NCI-H748 treated with DMSO at 0.1 percent for 48 hours (cell line): ENCODE measurements at places on chromosomes 2 and 18.

- DNase-seq = peak; percentile 18
Measured at GRCh38 chr2:120605231-120605935, 130.3 kb upstream of the GLI2 start.

GRCh38 chr2:16708173-16708572, 42.5 kb upstream of the CYRIA start:
- no peak for DNase-seq

- DNase-seq = no peak
Measured at GRCh38 chr2:134327367-134327766, 73.5 kb downstream of the MGAT5 start.

DNA sequence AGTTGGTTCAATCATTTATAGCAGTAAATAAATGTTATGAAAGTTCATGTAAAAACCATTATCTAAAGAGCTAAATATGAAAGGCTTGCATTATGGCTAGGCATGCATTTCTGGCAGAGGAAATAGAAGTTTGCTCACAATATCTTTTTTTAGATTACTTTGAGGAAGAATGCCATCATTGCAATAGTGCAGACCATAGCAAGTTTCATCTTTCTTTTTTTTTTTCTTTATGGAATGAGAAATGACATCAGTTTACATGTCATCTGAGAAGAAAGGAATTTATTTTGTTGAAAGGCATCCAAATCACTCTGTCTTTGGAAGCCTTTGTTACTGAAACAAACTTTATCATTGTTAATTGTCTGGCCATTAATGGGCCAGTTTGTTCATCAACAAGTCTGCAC, 74.5 kb upstream of the NCKAP5 start:
- no peak for DNase-seq

GRCh38 chr2:159002462-159003111, 34.1 kb downstream of the TANC1 start:
- DNase-seq = no peak

GRCh38 chr2:43701111-43701510, 24.9 kb upstream of the C1GALT1C1L start:
- DNase-seq = no peak

- no peak for DNase-seq
Measured at GRCh38 chr2:150466741-150467620, 20.5 kb downstream of the RND3 start.

DNA sequence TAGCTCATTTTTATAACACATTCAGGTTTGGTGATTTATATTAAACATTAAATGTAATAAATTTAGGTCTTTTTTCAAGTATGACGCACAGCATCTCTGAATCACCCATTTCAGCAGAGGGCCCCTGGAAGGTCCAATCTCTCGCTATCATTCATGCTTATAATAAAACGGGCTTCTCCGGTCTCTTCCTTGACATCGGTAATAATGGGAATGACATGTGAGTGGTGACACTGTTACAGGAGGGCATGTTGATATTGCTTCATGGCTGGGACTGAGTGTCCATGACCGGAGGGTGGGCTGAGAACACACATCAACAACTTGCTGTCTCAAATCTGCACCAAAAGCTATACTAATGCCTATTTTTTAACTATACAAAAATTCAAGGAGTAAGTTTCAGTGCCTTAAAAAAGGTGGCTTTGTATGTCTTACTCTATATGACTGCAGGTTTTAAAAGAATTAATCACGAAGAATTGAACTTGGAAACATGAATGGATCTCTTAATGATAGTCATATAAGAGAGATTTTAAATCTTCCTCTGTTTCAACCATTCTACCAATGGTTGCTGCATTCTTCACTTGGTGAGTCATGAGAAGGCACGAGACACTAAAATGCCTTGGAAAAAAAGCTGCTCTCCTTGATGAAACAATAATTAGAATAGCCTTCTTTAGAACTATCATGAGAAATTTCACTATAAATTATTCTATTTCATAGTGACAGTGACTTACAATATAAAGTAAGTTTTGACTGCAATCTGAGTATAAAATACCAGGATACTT, 101.9 kb upstream of the NRP2 start:
- no peak for DNase-seq

DNA sequence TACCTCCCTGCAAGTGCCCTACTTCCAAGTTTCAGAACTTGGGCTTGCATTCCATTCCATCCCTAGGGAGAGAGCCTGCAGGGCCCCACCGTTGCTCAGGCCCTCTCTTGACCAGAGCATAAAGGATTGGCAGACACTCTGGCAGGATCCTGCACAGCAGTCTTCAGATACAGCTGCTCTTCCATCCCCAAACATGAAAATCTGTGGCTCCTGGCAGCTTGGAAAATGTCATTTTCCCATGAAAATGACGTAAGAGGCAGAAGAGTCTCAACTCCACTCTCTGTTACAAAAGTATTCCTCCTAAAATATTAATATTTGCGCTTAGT, 162.6 kb downstream of the GFPT1 start:
- DNase-seq = no peak

GRCh38 chr2:226508683-226509082, 290.9 kb downstream of the IRS1 start:
- DNase-seq = no peak

- no peak for DNase-seq
Measured at GRCh38 chr2:48316753-48317750, 212.9 kb upstream of the STON1 start.

- no peak for DNase-seq
Measured at GRCh38 chr2:239324456-239324855, 76.4 kb downstream of the HDAC4 start.

GRCh38 chr2:136381245-136381644, 263.3 kb upstream of the CXCR4 start:
- DNase-seq = no peak

DNA sequence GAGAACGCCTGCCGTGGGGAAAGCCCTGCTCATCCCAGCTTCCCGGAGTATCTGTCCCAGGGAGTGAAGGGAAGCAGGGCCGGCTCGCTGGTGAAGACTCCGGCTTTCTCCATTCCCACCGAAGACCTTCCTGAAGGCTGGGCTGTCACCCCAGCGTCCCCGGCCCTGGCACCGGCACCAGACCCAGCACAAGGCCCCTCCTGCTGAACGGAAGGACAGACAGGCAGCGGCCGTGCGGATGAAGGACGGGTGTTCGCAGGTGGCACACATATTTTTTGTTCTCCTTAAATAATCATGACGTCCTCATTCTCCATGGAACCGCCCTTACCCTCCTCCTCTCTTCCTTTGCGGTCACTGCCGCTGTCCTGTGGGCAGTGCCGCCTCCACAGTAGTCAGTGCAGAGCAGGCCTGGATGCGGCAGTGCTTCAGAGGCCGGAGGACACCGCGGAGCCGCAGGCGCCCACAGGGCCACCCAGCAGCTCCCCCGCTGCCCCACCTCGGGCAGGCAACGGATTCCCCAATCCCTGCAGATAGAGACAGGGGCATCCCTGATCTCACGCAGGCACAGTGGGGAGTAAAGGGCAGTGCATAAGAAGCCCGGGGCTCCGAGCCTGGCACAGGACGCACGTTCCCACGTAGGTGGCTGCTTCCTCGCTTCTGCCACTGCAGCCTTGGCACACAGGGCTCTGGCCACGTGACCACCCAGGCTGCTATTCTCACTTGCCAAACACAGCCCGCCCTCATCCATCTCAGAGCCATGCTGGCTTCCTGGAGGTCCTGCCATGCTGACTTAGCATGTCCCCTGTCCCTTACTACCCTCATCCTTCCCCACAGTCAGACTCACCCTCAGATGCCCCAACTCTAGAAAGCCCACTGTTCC, 229.7 kb downstream of the EIPR1 start:
- no peak for DNase-seq

- no peak for DNase-seq
Measured at GRCh38 chr2:113979191-113980128, 89.6 kb downstream of the ACTR3 start.

GRCh38 chr2:98084869-98085238, 2.1 kb upstream of the VWA3B start:
- DNase-seq = no peak

- DNase-seq = no peak
Measured at GRCh38 chr2:198188982-198189381, 384.6 kb downstream of the PLCL1 start.

DNA sequence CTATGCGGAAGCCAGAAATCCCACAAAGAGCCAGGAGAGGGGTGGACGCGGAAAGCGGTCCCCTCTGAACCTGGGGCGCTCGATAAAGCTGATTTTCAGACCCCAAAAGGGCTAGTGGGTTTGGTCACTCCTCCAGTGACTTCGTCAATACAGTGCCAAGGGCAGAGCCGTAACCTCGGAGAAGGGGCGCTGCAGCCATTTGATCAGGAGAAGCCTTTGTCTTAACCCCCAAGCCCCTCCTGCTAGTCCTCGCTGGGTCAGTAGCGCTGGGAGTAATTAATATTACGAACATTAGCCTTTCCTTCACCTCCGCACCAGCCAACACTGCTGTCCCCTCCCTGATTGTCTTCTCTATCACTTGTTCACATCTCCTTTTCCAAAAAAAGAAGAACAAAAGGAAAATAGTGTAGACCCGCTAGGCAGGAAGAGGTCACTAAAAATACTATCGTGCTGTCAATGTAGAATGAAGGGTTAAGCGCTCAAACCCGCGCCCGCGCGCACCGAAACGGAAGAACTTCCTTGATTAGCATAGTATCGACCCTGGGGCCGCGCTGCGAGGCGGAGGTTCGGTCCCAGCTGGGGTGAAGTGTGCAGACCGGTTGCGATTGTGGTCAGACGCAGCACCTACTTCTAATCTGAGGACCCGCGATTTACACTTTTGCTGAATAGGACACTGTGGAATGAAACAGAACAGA, 63.2 kb upstream of the MAPRE2 start:
- DNase-seq = peak; percentile 59

GRCh38 chr18:38525039-38525438, 959.4 kb upstream of the CELF4 start:
- DNase-seq = no peak

- peak; percentile 10 for DNase-seq
Measured at GRCh38 chr2:62794791-62795190, 89.3 kb downstream of the EHBP1 start.

DNA sequence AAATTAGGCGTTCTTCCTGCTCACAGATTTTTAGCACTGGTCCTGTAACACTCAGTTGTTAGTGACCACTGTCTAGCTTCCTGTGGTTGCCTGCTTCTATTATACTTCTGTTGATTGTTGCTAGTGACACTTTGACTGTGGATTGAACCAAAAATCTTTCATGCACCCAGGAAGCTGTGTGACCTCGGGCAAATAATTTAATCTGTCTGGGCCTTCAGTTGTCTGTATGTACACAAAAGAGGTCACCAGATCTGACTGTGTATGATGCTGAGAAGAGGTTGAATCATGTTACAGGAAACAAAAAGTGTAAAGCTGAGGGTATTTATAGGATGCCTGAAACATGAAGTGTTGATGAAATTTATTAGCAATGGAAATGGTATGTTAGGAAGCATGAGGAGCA, 12.7 kb downstream of the ICOS start:
- DNase-seq = no peak

- DNase-seq = no peak
Measured at GRCh38 chr2:144552821-144553220, 32.9 kb upstream of the ZEB2 start.

DNA sequence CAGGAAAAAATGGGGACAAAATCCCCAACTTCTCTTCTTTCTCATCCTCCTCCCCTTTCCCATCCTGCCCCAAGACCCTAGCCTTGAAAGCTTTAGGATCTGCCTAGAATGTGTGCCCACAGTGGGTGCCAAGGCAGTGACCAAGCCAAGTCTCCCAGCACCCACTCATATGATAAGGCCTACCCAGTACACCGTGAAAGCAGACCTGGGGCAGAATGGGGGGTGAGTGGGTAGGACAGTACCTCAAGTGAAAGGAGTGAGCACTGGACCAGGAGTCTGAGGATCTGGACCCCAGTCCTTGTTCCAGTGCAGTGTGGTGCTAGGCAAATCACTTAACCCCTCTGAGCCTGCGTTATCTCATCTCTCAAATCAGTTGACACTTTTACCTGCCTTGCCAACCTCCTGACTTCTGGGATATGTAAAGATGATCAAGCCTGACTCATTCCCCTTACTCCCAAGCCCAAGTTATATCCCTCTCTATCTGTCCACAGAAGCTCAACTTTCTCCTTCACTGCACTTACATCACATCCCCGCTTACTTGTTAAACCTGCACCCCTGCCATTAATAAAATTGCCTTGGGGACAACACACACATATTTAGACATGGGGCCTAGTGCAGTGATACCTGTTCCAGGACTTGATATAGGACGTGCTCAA, 109.7 kb downstream of the ATL2 start:
- DNase-seq = no peak

DNA sequence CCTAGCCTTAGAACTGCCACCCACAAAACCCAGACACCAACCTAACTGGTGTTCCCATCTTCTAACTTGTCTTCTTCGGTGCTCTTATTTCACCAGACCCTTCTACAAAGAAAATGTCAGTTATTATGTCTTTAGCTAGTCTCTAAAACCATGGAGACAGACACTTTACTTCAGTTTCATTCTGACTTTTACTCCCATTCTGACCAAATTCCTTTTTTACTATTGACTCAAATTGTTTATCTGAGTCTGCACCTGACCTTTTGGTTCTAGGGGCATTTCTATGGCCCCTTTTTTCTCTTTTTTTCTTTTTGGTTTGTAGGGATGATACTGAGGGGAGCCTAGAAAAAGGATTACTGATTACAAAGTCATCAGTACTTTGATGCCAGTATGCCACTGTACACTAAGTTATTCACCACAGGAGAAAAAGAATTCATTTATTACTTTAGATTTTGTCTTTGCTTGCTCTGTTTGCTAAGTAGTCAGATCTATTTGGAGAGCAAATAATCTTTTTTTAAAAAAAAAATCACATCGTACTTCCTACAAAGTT, 6.8 kb upstream of the SLC1A4 start:
- no peak for DNase-seq

DNA sequence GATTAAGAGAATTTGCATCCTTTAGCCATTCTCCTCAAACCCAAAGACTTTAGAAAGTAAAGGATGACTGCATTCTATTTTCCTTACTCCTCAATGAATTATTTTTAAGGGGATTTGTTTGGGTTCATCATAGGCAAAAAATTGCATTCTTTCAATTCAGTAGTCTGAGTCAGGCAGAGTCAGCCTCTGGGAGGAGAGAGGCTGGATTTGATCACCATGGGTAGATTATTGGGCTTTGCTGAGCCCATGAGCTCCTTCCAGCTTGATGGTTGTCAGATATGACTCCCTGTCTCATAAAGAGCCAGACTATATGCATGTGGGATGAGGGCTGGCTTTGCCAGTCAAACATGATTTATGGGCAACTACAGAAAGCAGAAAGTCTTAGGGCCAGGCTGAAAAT, 101.2 kb downstream of the KCNS3 start:
- no peak for DNase-seq
